ENCODE measurements at places on chromosomes 6 and 20. TPM values are rescaled to one million over a fixed set of nuclear protein-coding genes. Genes with fewer than 3 reads are reported as not detected.

PHACTR3 gene
- 0.14 TPM for total RNA-seq

C20orf204 gene
- 0.99 TPM for total RNA-seq

MAP7 gene
- 3.3 TPM for total RNA-seq

SIRPB2 gene
- not detected for total RNA-seq

CST4 gene
- not detected for total RNA-seq

SMOC2 gene
- 0.93 TPM for total RNA-seq

- no peaks in the 10 kb centered on the region for H3K27me3 ChIP-seq
- H3K4me3 ChIP-seq = no peak overlapping the region
- no peak for DNase-seq
- no peaks in the 10 kb centered on the region for H3K36me3 ChIP-seq
Measured at GRCh38 chr6:141303907-141304306, 828.8 kb upstream of the GJE1 start.

- no peaks in the 10 kb centered on the region for H3K36me3 ChIP-seq
- DNase-seq = no peak
- no peak overlapping the region for H3K27ac ChIP-seq
- no peaks in the 10 kb centered on the region for H3K4me1 ChIP-seq
- H3K27me3 ChIP-seq = no peaks in the 10 kb centered on the region
- no peak overlapping the region for H3K4me3 ChIP-seq
Measured at GRCh38 chr6:156821707-156822106, 44.5 kb downstream of the ARID1B start.

- no peak overlapping the region for H3K4me3 ChIP-seq
- no peaks in the 10 kb centered on the region for H3K27me3 ChIP-seq
- no peak for DNase-seq
- no peaks in the 10 kb centered on the region for H3K36me3 ChIP-seq
- no peak overlapping the region for H3K27ac ChIP-seq
Measured at GRCh38 chr20:32963176-32963575, 41.1 kb downstream of the SUN5 start.

- no peaks in the 10 kb centered on the region for H3K36me3 ChIP-seq
- H3K27ac ChIP-seq = no peak overlapping the region
- no peaks in the 10 kb centered on the region for H3K4me1 ChIP-seq
- no peak for DNase-seq
- H3K27me3 ChIP-seq = no peaks in the 10 kb centered on the region
- H3K4me3 ChIP-seq = no peak overlapping the region
Measured at GRCh38 chr6:39945626-39946025, 11.4 kb upstream of the MOCS1 start.

DNA sequence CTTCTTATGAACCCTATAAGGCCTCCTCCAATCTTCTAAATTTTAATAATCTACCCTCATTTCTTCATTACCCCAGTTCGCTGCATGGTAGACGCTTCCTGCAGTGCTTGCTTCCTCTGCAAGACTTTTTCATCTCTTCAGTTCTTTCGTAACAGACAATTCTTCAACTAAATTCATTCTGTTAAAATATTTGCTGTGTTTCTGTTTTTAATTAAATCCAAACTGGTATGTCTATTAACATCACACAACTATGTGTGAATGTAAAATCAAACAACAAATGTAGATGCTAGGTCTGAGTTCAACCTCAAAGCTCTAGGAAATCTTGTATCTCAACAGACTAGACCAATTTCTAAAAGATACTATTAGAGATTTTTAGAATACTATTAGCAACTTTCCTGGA, 199.3 kb downstream of the RNGTT start:
- H3K36me3 ChIP-seq = no peaks in the 10 kb centered on the region
- no peak for DNase-seq
- H3K4me1 ChIP-seq = no peaks in the 10 kb centered on the region
- no peak overlapping the region for H3K27ac ChIP-seq

- H3K4me1 ChIP-seq = no peaks in the 10 kb centered on the region
- H3K36me3 ChIP-seq = no peaks in the 10 kb centered on the region
- H3K27ac ChIP-seq = no peak overlapping the region
- peak; percentile 16 for DNase-seq
- no peak overlapping the region for H3K4me3 ChIP-seq
- peaks cover 17% of the 10 kb centered on the region for H3K27me3 ChIP-seq
Measured at GRCh38 chr6:36268478-36269275, 1.2 kb upstream of the PNPLA1 start.

GRCh38 chr6:73790574-73790973, 94.6 kb downstream of the CD109 start:
- no peak overlapping the region for H3K4me3 ChIP-seq
- H3K27ac ChIP-seq = no peak overlapping the region
- peaks cover 3% of the 10 kb centered on the region for H3K36me3 ChIP-seq
- H3K27me3 ChIP-seq = no peaks in the 10 kb centered on the region
- peaks cover 6% of the 10 kb centered on the region for H3K4me1 ChIP-seq
